Bronchial epithelial cell (primary cell): ENCODE measurements at places on chromosomes 12 and 14. TPM values are rescaled to one million over a fixed set of nuclear protein-coding genes. Genes with fewer than 3 reads are reported as not detected.
A peak's percentile ranks its signal among the peaks of the same experiment; 100 is the strongest.

CEP170B gene
- 29.0 and 41.5 TPM in 2 replicates for total RNA-seq

GRCh38 chr14:41608681-41609390, 2.2 kb downstream of the LRFN5 start:
- no peak for DNase-seq

DNA sequence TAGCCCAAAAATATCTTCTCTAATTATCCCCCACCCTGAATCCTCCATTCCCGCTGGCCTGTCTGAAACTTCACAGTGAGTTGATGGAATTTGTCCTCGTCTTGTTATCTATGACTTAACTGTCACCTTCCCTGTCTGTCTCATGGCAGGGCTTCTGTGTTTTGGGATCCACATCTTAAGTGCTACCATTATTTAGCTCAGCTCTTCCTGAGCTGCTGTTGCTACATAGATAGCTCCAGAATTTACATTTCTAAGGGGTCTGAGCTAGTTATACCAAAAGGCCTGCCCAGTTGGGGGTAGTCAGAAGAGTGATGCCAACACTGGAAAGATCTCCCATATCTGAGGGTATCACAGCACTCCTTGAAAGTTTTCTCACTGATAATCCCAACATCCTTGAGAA, 57.0 kb upstream of the CDKN3 start:
- DNase-seq, result no peak

DNA sequence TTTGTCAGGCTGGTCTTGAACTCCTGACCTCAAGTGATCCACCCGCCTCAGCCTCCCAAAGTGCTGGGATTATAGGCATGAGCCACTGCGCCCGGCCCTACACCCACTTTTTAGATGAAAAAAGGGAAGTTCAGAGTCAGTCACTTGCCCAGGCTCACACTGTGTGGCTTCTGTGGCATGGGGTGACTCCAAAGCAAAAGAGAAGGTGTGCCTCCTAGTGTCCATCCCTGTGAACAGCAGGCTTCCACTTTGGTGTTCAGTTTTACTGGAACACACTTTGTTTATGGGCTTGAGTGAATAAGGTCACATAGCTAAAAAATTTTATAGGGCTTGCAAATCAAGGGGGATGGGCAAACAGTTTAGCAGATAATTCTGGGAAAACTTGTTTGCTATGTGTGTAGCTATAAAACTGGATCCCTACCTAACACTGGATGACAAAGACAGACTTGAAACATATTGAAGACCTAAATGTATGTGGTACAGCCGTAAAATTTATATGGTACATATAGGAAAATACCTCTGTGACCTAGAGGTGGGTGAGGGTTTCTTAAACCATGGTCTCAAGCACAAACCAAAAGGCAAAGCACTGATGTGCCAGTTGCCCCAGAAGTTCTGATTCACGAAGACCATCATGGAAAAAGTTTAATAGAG, 54.9 kb downstream of the EID3 start:
- peak; percentile 49 for DNase-seq
